Fibroblast of skin of right quadriceps (primary cell): ENCODE measurements at places on chromosomes 5 and 9.

- DNase-seq: no peak
These were observed 4.8 kb downstream of the DNAH5 start for GRCh38 chr5:13939638-13940037.

DNA sequence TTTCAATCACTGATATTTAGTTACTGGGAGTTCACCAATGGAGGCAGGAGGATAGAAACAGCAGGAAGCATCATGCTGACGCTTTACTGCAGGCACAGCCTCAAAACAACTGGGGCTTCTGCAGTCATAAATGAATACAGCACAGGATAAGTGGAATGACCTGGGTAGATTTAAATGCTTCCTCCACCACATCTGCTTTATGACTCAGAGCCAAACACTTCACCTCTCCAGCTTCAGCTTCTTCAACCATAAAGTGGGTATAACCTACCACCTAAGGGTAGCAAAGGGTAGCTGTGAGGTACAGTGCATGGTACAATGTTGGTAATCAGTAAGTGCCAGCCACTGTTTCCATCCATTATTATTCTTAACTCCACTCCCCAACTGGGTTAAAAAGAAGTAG lies 28.4 kb downstream of the RASEF start:
- DNase-seq: peak; percentile 60

DNA sequence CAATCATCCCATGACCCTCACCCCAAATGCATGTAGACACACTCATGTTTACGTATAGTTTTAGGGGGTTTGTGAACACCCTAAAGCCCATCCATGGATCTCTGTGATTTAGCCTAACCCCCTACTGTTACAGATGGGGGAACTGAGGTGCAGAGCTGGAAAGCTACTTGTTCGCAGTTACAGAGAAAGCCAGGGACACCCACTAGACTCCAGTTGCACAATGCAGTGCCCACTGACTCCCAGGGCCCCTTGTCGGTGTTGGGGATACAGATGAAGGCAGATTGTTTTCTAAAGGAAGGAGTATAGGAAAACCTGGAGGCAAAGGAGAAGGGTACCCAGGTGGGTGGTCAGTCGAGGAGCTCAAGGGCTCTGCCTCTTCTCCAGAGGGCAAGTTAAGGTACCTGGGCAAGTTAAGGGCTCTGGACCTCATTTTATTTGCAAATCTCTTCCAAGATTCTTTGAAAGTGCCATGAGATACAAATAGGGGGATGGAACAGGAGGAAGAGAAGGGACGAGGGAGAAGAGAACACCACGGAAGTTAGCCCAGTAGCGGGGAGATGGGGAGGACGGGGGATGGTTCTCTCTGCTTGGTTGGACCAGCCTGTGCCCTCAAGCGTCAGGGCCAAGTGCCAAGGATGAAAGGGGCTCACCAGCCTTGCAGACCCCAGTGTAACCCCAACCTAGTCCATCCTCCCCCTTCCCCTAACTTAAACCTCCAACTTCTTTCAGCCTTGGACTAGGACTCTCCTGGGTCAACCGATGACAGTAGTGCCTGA lies 958 bp downstream of the MYOZ3 start:
- no peak for DNase-seq

- DNase-seq: no peak
These were observed 21.7 kb upstream of the SYNPO start for GRCh38 chr5:150618588-150619281.

DNA sequence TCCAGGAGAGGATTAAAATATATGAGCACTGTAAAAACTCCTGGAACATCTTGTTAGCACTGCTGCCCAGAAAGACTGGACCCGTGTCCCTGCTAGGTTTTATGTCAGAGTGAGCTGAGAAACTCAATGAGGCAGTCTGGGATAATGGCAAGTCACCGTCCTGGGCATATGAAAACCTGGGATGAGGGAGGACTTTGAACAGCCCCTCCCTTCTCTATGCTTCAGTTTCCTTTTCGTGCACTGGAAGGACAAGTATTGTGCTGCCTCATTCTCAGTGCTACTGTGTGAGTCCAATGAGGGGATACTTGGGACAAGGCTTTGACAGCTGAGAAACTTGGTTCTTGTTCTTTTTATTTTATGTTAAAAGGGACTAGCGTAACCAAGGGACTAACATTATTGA lies 143.0 kb upstream of the SHB start:
- no peak for DNase-seq

DNA sequence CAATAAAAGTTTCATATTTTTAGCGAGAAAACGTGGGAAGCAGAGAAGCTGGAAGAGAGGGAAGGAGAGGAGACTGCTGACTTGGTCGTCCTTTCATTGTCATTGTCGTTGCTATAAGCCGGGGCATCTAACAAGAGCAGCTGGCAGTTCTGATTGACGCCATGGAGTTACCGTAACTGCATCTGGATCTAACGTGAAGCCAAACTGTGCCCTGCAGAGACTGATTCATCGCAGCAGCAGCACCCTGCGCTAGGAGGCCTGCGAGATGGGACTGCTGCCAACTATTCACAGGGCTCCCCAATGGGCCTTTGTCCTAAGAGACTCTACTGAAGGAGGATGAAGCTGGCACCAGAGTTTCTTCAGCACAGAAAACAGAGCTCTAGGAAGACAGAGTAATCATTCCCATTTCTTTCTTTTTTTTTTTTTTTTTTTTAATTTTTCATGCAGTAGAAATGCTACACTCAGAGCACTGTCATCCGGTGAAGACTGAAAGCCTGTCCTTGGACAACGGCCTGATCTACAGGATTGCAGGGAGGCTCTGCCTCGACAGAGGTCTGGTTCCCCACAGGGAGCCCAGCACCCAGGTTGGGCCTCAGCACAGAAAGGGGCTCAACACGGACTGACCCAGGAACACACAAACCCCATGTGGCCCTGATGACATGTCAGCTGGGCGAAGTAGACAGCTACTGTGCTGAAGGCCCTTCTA lies 47.8 kb downstream of the RETREG1 start:
- peak; percentile 13 for DNase-seq

DNA sequence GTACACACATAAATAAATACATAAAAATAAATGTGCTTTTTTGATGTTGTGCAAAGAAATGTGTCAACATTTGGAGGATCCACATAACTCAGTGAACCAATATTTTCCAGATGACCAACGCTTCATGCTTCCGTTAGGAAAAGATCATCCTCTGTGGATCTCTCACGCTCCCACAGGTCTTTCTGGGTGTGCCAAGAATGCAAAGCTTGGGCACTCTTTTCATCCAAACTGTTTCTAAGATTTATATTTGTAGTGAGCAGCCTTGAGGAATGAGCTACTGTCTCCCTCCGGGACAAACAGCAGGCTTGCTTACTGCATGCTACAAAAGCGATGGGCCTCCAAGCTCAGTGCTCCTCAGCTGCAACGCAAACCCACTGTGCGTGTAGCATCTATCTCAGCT lies 46.2 kb upstream of the RUFY1 start:
- DNase-seq: no peak

- no peak for DNase-seq
These were observed 10.2 kb downstream of the FBXO10 start for GRCh38 chr9:37565661-37566618.

DNA sequence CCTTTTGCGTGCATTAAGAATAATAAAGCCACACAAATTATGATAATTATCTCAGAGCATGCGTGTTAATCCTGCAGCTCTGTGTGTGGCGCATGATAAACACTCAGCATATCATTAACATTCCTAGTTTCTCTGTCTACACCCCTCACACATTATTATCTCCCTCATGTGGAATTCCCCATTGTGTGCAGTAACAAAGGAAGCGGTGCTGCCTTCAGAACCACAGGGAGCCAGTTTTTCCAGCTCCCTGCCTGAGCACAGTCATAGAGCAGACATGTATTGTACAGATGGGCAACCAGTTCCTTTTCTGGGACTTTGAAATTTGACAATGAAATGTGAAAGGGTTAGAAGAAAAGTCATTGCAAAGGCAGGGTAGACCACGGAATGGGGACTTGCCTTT lies 1365.5 kb upstream of the CDH9 start:
- DNase-seq: peak; percentile 27

- DNase-seq: no peak
These were observed 54.5 kb downstream of the PUM3 start for GRCh38 chr9:2789355-2789754.

DNA sequence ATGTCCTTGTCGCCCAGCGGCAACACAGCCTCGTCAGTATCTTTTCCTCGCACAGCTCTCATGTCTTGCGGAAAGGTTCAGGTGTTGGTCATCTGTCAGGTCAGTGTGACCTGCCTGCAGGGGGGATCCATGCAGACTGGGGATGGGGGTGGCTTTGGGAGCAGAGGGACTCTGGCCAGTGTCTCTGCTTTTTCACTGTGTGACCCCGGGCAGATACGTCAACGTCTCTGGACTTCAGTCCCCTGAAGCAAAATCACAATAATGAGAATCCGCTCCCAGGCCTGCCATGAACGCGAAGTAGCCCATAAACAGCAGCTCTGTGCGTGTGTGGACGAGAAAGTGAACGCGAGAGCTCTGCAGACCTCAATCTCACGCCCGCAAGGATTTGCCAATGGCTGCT lies 75.7 kb upstream of the FCN1 start:
- DNase-seq: no peak

DNA sequence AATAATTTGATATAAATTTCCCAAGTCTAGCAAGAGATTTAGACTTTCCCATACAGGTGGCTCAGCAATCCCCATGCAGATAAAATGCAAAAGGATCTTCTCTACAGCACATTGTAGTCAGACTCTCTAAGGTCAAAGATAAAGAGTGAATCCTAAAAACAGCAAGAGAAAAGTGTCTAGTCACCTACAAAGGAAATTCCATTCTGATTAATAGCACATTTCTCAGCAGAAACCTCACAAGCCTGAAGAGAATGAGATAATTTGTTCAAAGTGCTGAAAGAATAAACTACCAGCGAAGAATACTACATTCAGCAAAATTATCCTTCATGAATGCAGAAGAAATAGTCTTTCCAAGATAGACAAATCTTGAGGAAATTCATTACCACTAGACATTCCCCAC lies 493.3 kb downstream of the PRELID2 start:
- peak; percentile 25 for DNase-seq

GRCh38 chr9:16512281-16512680 lies 358.2 kb downstream of the BNC2 start:
- DNase-seq: no peak

DNA sequence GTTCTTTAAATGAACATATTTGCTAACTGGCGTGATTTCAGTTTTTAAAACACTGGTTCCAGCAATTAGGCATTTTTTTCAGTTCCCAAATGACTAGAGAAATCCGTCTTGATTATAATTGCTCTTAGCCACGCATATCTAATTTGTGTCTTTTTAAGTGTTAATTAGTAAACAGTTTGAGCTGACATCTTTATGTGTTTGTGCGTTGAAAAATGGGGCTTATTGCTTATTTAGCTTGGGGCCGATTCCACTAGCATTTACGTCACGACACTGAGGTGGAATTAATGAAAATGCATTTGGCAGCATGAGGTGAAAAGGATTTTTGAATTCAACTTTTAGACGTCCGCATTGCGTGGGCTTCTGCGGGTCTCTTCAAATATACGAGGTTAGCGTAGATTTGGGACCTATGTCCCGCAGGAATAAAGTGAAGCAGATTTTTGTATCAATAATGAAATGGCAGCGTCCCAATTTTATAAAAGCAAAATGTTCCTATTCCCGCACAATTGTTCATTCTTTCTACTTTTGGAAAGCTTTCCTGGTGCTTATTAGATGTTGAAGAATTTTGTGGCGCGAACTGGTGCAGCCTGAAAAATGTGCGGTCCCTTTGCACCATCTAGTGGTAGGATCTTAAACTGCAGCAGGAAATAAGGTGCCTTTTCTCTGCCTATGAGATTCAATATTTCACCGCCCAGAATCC lies 122.7 kb upstream of the LMX1B start:
- DNase-seq: peak; percentile 53

GRCh38 chr5:120499876-120500563 lies 35.9 kb downstream of the PRR16 start:
- no peak for DNase-seq

DNA sequence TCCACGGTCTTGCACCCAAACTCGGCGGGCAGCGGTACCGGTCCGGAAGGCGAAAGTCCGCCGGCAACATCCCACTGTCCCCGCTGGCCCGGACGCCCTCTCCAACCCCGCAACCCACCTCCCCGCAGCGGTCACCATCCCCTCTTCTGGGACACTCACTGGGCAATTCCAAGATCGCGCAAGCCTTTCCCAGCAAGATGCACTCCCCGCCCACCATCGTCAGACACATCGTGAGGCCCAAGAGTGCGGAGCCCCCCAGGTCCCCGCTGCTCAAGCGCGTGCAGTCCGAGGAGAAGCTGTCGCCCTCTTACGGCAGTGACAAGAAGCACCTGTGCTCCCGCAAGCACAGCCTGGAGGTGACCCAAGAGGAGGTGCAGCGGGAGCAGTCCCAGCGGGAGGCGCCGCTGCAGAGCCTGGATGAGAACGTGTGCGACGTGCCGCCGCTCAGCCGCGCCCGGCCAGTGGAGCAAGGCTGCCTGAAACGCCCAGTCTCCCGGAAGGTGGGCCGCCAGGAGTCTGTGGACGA lies 33.3 kb downstream of the CD180 start:
- no peak for DNase-seq

- no peak for DNase-seq
These were observed 20.1 kb upstream of the NIM1K start for GRCh38 chr5:43171926-43172325.

DNA sequence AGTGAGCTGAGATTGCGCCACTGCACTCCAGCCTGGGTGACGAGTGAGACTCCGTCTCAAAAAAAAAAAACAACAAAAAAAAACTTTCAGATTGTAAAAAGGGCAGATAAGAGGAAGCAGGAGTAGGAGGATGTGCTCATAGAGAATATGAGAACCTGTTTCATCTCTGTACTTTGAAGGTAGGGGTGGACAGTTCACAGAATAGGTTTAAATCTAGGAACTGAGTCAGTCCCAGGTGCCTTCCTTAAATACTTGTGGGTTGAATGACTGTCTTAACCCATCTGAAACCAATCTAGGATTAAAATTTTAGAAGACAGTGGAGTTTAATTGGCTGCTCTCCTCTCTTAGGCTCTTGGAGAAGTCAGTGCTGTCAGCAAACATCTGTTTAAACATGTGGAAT lies 12.4 kb downstream of the POLK start:
- peak; percentile 26 for DNase-seq

- DNase-seq: no peak
These were observed 81.6 kb downstream of the CTNND2 start for GRCh38 chr5:11822598-11822997.

DNA sequence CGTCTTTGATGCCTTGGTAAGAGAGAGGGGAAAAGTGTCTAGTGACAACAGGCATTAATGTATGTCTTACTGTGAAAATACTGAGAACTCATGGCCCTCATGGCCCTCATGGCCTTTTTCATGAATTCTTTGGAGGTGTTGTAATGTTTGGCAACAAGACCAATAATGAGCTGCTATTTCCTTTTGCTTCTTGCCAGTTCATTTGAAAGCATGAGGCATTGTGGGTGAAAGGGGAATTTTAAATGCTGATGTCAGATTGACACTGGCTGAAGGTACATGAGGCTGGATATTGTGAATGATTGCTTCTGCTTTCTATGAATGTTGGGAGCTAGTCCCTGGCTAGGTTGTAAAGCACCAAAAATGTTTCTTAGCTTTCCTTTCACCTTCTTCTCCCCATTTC lies 79.2 kb downstream of the DOCK2 start:
- DNase-seq: peak; percentile 81
